Vagina (tissue), 2 donors: ENCODE measurements at places on chromosomes 1 and 21. TPM values are rescaled to one million over a fixed set of nuclear protein-coding genes. Genes with fewer than 3 reads are reported as not detected.

Gene CLCA4
- 44.0 TPM for total RNA-seq

Gene CD2
- 8.3 TPM for total RNA-seq

Gene LAMC1
- total RNA-seq: 217 TPM

Gene IL12RB2
- total RNA-seq: 0.74 TPM

Gene SPTA1
- total RNA-seq: 0.25 TPM

Gene IFI44L
- total RNA-seq: 1.7 TPM

Gene SPRR2B
- not detected for total RNA-seq

Gene RPTN
- total RNA-seq: 0.25 TPM

Gene KRTAP12-2
- not detected for total RNA-seq

Gene POU3F1
- total RNA-seq: not detected

Gene AMY1B
- not detected for total RNA-seq

Gene ADCY10
- total RNA-seq: not detected

Gene SLAMF6
- total RNA-seq: 8.6 TPM

Gene FCAMR
- total RNA-seq: not detected

Gene RALGPS2
- total RNA-seq: 20.4 TPM

Gene GIPC2
- total RNA-seq: 2.7 TPM

Gene CDC20
- 11.0 TPM for total RNA-seq

Gene KAZN
- total RNA-seq: 29.5 TPM

Gene TMEM201
- total RNA-seq: 12.0 TPM

Gene USP48
- total RNA-seq: 67.5 TPM

Gene TMEM50B
- 42.5 TPM for total RNA-seq

Gene GORAB
- 11.3 TPM for total RNA-seq

Gene RHCE
- not detected for total RNA-seq

Gene MX2
- total RNA-seq: 13.5 TPM

Gene SERPINC1
- not detected for total RNA-seq

Gene ST6GALNAC3
- total RNA-seq: 21.1 TPM

Gene CLDN17
- 2.2 TPM for total RNA-seq

Gene C1orf226
- total RNA-seq: 2.7 TPM

Gene FCER1G
- total RNA-seq: 64.8 TPM

Gene SPATA46
- total RNA-seq: not detected

Gene KRTAP10-2
- not detected for total RNA-seq

Gene ATP6V1G3
- total RNA-seq: not detected

Gene FCGR3B
- total RNA-seq: 2.5 TPM

Gene DTL
- total RNA-seq: 7.4 TPM
